Putamen (tissue), 1 donor: ENCODE measurements at places on chromosomes 3 and 15.

- no peak for DNase-seq
Measured at GRCh38 chr3:190618330-190619030, 104.6 kb downstream of the IL1RAP start.

- no peak for DNase-seq
Measured at GRCh38 chr3:2274526-2274925, 175.9 kb downstream of the CNTN4 start.

- no peak for DNase-seq
Measured at GRCh38 chr3:100696161-100696560, 13.1 kb upstream of the TFG start.

GRCh38 chr15:93631958-93632618 is 543.1 kb upstream of the RGMA start:
- DNase-seq: no peak

- DNase-seq: no peak
Measured at GRCh38 chr3:86073799-86074198, 917.1 kb downstream of the VGLL3 start.

DNA sequence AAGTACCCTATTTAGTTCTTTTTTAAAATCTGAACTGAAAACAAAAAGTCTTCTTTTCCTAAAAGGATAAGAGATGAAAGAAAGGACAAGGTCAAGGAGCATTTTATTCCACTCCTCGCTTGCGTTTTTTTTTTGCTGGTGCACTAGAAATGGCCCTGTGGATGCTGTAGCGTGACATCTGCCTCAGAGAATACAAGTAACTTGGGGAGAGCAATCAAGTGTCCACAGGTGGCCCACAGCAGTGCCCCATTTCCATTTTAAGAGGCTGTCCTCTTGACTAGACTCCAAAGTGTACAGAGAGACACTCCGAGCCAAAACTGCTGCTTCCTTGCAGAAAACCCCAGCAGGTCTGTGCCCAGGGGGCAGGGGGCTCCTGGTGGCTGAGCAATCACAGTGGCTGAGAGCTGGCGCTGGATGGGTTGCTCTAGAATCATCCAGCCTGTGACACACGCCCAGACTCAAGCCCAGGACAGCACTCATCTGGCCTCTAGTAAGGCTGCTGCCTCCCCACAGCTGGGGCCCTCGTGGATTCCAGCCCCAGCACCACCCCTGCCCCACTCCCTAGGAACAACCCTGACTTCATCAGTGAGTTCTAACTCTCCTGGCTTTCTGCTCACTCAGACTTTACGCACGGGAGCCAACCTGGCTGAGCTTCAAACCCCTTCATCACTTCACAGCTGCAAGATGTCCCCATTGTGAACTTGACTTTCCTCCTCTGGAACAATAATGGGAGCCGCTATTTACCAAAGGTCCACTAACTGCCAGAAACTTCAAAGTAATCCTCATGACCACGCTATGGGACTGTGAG is 71.1 kb upstream of the SPATA12 start:
- DNase-seq: no peak

DNA sequence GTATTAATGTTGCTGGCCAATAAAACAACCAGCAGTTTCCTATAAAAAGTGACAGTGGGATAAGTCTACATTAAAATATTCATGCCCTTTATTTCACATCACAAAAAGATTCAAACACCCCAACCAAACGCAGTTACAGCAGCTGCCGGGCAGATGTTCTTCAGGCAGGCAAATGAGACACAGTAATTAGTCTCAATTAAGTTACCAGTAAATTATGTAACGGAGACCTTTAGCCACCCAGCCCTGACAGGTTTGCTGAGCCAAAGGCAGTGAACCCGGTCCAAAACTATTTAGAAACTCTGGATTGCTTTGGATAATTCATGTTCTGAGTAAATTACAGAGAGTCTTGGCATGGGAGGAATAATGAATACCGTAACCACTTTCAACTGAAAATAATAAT is 289.2 kb upstream of the LYSMD4 start:
- no peak for DNase-seq

DNA sequence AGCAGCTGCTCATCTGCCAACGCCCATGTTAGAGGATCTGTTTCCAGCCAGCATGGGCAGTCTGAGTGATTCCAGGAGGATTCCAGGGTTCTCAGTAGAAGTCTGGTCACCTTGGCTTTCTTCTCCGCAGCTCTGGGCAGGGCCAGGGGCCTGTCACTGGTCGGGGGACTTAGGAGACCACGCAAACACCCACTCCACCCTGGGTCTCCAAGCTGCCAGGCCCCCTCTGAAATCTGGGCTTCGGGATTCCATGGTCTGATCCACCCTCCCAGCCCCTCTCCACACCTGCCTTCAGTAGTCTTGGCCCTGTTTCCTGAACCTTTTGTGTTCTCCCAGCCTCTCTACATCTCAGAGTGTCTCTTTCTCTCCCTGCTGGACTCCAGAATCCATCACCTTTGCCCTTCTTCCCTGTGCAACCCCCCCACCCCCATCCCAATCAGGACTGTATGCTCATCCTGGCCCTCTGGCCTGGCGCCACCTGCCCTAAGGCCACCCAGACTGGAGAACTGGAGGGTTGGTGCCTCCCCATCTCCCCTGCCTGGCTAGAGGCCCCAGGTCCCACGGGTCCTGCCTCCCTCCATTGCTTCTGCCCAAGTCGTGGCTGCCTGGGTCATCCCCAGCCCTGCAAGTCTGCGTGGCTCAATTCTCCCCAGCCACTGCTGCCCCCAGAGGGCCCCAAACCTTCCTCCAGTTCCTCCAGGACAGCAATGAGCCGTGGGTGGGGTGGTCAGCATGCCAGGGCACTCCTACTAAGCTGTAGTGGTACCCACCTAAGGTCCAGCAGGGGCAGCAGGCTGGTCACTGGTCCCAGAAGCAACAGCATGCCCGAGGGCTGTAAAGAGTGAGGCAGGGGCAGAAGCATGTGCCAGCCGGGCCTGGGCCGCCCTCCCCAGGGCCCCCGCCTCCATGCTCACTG is 102.8 kb downstream of the TBC1D2B start:
- DNase-seq: no peak

GRCh38 chr15:67065531-67066005 is at the start of gene SMAD3:
Gene SMAD3 (plus strand): TSS chr15:67065602. CDS start chr15:67066155, 553 bp downstream.
- peak; percentile 78 for DNase-seq

DNA sequence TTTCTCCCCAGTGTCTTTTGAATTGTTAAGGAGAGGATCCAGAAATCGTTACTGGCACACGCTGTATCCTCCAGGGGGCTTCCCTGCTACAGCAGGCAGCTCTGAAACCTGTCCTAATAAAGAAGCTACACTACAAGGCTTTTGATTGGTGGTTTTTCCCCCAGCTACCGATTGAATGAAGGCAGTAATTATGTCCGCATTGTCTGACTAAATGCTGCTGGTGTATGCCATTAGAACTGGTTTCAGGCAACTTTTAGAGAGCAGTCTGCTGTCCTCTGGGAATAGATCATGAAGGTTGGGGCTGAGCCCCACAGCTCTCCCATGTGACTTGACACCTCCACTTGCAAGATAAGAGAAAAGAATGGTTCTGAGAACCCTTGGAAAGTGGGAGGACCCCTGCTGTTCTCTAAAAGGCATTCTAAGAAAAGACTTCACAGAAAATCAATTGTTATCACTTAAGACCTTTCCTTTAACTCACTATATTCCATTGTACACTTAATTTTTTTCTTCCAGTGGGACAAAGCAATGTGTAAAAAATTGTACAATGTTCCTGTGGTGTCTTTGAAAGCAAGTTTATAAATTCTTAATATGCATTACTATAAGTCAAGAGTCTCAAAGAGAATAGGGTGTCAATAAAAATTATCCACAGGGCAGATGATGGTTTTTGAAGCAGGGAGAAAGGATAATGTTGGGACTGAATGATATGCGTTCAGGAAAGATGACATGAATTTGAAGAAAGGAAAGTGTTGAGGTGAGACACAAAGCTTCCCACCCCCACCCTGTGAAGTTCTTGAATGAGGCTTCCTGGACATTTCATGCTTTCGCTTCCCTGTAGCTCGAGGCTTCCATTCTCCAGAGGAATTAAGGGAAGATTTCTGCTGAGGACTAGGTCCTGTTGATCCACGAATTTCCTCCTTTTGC is 53.0 kb upstream of the DAZL start:
- no peak for DNase-seq

GRCh38 chr15:101607108-101607507 is 45.1 kb downstream of the TM2D3 start:
- DNase-seq: no peak

DNA sequence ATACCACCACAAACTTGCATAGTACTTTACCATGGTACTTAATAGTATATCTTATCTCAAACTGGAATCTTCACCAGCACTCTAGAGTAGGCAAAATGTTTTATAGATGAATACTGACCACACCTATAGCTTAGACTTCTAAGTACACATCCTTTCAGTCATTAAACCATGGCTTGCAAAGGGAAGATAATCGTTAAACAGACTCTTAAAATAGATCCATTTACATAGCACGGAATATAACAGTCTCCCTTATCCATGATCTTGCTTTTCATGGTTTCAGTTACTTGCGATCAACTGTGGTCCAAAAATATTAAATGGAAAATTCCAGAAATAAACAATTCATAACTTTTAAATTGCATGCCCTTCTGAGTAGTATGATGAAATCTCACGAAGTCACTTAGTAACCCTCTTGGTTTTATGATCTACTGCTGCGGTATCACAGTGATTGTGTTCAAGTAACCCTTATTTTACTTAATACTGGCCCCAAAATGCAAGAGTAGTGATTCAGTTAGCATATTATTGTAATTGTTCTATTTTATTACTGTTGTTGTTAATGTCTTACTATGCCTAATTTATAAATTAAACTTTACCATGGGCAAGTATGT is 111.4 kb downstream of the HERC1 start:
- no peak for DNase-seq

DNA sequence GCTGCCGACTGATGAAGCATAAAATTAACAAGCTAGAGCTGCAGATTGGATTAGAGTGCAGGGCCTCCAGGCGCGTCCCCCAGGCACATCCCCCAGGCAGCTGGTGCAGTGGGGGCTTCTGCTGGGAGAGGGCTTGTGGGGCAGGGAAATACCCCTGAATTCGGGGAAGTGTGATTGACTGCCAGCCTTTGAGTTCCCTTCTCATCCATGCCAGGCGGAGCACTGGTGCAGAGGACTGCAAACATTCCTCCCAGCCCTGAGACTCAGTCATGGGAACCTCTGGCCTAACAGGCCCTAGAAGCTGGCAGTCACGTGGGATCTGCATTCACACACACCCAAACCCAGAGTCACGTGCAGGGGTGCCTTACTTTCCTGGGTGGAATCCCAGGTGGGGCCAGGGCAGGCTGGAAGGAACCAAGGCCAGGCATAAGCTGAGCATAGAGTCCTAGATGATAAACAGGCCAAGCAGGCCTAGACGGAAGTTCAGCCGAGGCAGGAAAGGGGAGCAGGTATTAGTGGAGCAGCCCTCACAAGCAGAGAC is 46.2 kb upstream of the SEC22A start:
- no peak for DNase-seq

GRCh38 chr3:85572426-85572825 is 613.6 kb downstream of the CADM2 start:
- DNase-seq: no peak

DNA sequence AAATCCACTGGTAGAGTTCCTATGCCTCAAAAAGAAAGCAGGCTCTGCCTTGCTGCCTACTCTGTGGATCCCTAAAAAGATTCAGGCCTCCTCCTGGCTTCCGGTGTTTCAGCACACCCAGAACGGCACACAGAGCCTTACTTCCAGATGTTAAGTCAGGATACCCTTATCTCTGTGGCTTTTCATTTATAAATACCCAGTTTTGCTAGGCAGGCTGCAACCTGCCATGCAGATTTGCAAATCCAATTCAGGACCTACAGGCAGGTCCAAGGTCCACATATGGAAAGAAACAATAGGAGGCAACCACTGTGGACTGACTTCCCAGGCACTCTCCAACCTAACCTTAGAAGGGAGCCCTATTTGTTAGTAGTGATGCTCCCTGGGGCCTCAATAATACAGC is 30.7 kb downstream of the EFL1 start:
- DNase-seq: no peak

GRCh38 chr15:88563638-88564037 is 17.2 kb upstream of the DET1 start:
- no peak for DNase-seq

GRCh38 chr3:197394464-197395321 is 96.3 kb upstream of the DLG1 start:
- no peak for DNase-seq

- DNase-seq: peak; percentile 71
Measured at GRCh38 chr15:31867536-31868442, 162.5 kb upstream of the CHRNA7 start.

- DNase-seq: no peak
Measured at GRCh38 chr15:99106417-99107220, 1.7 kb downstream of the SYNM start.

GRCh38 chr3:11612515-11613188 is 31.1 kb downstream of the VGLL4 start:
- DNase-seq: no peak
